ENCODE measurements at places on chromosomes 5 and 9.

GRCh38 chr5:135693371-135693955 is 114.7 kb upstream of the CXCL14 start:
- DNase-seq: no peak

GRCh38 chr9:87179553-87180340 is 232.4 kb upstream of the GAS1 start:
- DNase-seq: no peak

DNA sequence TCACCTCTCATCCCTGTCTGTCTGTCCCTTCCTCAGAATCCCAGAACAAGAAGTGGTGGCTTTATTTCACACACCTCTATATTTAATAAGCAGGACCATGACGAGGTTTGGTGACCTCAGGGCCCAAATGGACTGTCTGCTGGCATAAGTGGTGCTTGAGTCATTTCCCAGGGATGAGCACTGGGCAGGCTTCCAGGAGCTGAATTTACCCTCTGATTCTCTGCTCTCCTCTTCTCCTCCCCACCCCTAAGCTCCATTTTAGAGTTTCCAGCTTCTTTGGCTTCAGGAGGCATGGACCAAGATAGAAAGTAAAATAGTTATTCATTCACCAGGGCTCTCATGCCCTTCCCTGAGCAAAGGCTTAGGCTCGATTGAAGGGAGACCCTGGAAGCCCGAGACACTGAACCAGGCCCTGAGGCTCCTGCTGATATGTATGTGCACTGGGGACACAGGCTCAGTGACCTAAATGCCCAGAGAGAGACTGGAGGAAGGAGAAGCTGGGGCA is 69.1 kb downstream of the PPARGC1B start:
- no peak for DNase-seq

DNA sequence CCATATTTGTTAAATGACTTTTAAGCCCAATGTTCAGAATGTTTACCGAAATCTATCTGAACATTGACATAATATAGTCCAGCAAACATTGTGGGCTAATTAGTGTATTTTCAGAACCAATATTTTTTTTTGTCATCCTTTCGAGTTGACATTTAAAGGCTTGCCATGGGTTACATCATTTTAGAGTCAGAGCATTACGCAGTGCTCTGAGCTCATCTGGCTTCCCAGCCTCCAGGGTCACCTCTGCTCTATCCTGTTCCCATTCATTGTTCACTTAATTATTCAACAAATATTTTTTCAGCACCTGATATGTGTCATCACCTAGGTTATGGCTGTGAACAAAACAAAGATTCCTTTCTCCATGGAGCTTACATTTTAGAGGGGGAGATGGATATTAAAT is 80.2 kb downstream of the SREK1 start:
- DNase-seq: no peak

DNA sequence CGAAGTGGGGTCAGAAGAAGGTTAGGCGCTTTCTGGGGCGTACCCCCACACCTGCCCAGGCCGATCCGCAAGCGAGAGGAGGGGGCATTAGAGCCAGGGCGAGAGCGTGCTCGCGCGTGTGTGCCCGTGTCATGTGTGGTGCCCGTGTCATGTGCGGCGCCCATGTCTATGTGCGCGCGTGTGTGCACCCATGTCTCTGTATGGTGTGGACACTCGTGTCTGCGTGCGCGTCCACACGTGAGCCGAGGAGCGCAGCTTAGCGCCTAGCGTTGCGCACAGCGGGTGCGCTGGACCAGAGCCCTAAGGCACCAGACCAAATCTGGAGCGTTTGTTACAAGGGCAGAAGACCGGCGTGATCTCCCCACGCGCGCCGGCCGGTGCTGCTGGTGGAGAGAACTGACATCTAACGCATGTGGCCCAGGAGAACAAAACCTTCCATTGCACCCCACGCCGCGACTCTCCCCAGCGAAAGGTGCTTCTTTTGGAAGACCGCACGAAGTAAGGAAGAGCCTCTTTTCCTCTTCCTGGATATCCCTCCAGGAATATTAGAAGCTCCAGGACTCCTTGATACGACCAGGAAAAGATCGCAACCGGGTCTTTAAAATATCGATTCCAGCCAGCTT is 644 bp downstream of the NIM1K start:
- DNase-seq: peak; percentile 34

All from GM10248 (cell line).